ENCODE measurements at places on chromosomes 13 and 19.
A peak's percentile ranks its signal among the peaks of the same experiment; 100 is the strongest.

GRCh38 chr19:20357921-20358320, 190.9 kb downstream of the ZNF486 start:
- DNase-seq: no peak

GRCh38 chr13:92218615-92219014, 820.2 kb downstream of the GPC5 start:
- no peak for DNase-seq

DNA sequence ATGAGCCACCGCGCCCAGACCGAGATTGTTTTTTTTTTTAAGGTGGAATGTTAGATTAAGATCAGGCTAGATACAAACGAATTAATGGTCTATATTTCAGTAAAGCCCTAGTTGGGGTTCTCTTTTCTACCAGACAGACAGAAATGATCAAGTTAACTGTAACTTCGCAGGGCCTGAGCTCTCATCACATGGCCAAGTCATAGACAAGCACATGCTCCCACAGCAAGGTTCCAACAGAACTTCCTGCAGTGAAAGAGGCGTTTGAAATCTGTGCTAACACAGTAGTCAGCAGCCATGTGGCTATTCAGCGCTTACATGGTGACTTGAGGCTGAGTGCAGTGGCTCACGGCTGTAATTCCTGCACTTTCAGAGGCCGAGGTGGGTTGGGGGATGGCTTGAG, 34.7 kb upstream of the SEMA6B start:
- DNase-seq: no peak

- no peak for DNase-seq
These were observed 473.1 kb downstream of the TDRD3 start for GRCh38 chr13:60869941-60870613.

GRCh38 chr13:82688400-82688994, 1193.8 kb downstream of the SLITRK1 start:
- DNase-seq: peak; percentile 4
